ENCODE measurements at places on chromosomes 2 and 18.
A peak's percentile ranks its signal among the peaks of the same experiment; 100 is the strongest.

GRCh38 chr2:217393585-217394032 is 533.7 kb upstream of the TNP1 start:
- DNase-seq, result no peak

DNA sequence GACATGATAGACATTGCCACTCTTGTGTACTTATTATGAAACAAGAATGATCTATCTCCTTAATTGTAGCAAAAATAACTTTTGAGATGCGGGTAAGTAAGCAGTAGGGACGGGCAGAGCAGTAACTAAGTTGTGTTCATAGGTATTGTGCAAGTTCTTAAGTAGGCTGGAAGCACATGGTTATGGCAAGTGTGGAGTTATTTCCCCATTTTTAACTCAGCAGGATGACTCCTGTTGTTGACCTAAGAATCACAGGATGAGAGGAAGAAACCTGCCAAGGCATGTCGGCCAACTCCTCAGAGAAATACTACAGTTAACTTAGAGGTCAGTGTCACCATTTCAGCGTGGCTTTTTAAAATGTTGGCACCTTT is 51.1 kb upstream of the FN1 start:
- no peak for DNase-seq

- DNase-seq, result no peak
These were observed 50.6 kb upstream of the TFCP2L1 start for GRCh38 chr2:121335294-121336290.

GRCh38 chr2:45962177-45962921 is 310.9 kb downstream of the PRKCE start:
- peak; percentile 45 for DNase-seq

- DNase-seq, result peak; percentile 6
These were observed 22.3 kb downstream of the CLASP1 start for GRCh38 chr2:121626777-121627524.

- no peak for DNase-seq
These were observed 56.7 kb downstream of the ABCB11 start for GRCh38 chr2:168974428-168974827.

- DNase-seq, result peak; percentile 11
These were observed 310.1 kb downstream of the EXOC6B start for GRCh38 chr2:72515696-72516095.

GRCh38 chr2:237667893-237668292 is 40.5 kb downstream of the LRRFIP1 start:
- no peak for DNase-seq
